ENCODE measurements at places on chromosomes 11 and 22. TPM values are rescaled to one million over a fixed set of nuclear protein-coding genes. Genes with fewer than 3 reads are reported as not detected.

The DDIAS gene
- 15.8 TPM for total RNA-seq

The SLC22A8 gene
- total RNA-seq, result not detected

The TNNT3 gene
- not detected for total RNA-seq

The UBXN1 gene
- 50.0 TPM for total RNA-seq

The SLC6A5 gene
- not detected for total RNA-seq

The GP1BB gene
- total RNA-seq, result 0.18 TPM
